ENCODE measurements at places on chromosomes 2 and 18.

DNA sequence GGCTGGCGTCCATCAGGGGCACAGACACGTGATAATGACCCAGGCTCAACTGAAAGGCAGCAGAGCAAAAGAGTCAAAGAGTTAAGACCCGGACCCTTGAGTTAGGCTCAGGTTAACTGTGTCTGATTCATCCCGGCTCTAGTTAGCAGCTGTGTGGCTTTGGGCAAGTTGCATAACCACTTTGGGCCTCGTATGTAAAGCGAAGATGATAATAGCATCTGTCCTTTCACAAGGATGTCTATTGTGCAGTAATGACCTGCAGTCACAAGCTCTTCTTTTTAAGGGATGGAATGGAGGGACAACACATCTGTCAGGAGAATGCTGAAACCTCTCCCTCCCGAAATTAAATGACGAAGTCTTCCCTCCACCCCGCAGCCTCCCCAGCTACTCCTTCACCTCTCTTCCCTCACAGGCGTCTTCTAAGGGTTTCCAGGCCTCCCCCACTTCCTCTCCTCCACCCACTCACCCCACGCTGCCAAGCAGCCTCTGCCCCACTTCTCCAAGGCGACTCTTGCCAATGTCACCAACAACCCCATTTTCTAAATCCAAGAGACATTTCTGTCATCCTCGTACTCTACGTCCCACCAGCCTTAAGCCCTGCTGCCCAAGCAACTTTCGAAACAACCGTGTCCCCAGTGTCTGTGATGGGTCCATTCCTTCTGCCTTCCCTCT, 135.1 kb upstream of the ID2 start:
- DNase-seq, result no peak

GRCh38 chr2:196952936-196953335, 26.4 kb upstream of the PGAP1 start:
- no peak for DNase-seq

DNA sequence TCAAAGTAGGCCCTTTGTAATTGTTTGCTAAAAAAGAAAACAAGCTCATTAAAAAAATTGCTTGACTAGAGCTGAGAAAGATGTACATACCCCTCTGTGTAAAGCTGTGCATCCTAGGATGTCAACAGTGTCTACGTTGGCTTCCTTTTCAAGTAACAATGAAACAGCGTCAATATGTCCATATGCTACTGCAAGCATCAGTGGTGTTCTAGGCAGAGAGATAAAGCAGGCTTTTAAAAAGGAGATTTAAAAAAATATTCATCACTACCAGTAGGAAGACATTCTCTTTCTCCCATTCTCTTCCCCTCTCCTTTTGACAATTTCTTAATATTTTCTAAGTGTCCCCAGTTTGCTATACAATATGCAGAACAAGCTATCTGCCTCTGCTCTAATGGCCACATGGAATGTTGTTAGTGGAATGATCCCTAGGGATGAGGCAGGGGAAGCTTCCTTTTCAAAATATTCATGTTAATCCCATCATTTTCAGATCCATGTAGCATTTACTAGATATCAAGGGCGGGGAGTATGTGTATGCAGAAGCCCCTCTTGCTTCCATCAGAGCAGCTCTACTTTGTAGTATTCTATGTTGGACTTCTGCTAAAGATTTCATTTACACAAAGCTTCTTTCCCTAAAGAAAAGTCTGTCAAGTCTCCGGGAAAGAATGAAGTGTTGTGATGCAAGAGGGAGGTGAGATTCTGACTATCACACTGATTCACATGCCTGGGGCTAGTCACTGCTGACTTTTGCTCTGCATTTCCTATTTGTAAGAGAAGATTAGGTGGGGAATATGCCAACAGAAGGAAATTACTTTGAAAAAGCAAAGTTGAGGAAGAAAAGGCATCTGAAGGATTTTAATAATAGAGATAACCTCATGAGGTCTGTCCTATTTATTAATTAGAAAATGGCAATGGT, 81.5 kb upstream of the PGAP1 start:
- DNase-seq, result no peak

- no peak for DNase-seq
Measured at GRCh38 chr18:48132797-48133655, 202.6 kb upstream of the SMAD2 start.

- no peak for DNase-seq
Measured at GRCh38 chr2:122478117-122478516, 722.7 kb downstream of the TSN start.

- DNase-seq, result no peak
Measured at GRCh38 chr2:230648356-230648755, 64.3 kb upstream of the CAB39 start.

DNA sequence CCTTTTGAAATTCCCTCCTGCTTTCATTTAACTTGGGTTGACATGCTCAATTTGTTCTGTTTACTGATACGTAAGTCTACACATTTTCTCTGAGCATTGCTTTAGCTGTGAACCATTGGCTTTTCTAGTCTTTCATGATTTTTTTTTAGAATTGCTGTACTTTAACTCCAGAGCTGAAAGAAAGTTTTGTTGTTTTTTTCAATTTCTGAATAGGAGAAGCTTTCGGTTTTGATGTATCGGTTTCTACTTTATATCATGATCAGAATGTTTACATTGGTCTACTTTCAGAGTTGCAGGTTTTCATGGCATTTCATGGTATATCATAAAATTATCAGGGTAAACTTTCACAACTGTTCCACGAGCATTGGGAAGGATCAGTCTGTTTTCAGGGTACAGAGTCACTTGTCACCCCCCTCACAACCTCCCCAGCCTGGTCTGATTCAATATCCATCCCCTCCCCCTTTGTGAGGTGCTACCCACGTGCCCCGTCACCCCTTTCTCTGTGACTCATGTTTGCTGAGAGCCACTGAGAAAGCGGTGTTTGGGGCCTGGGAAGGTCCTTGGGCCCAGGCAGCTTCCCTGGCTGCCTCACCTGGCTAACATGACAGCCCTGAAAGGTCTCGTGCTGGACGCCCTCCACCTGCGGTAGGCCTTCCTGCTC, 7.0 kb downstream of the ASTL start:
- no peak for DNase-seq

DNA sequence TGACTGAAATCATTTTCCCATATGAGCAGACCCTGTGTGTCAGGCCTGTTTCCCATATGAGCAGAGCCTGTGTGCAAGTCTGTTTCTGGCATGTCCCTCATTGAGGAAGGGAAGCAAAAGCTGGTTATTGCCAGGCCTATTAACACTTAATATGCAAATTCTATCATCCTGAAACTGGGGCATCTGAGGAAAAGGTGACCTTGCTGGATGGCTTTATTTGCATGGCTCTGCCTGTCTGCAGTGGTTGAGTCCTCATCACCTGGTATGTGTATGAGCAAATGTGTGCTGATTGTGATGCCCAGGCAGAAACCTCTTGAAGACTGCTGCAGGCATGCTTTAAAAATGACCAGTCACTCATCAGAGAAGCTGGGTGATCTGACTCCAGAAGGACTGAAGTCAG, 31.2 kb downstream of the EIF4E2 start:
- DNase-seq, result no peak

- DNase-seq, result no peak
Measured at GRCh38 chr2:38737925-38738324, 13.2 kb downstream of the SRSF7 start.

DNA sequence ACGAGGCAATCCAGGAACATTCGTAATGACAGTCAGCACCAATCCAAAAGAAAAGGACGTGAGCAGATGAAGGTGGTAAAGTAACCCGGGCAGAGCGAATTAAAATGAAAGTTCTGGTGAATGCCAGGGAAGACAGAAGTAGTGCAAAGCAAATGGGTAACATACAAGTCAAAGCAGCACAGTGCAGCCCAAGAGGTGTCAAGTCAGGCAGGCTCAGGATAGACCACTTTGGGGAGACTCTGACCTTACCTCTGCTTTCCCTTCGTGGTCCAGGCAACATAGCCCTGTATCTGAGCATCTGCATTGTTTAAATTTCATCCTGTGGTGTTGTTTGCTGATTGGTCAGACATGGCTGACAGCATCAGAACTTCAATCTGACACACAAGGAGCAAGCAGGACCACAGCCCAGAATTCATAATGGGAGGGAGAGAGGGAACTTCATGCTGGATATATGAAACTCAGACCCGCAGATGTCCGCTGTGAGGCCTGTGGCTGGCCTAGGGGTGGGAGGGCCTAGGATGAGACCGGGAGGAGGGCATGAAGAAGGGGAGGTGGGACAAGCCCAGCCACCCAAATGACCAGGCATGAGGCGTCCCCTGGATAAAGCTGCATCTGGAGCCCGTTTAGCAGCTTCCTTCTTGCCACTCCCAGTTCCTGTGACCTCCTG, 285.7 kb downstream of the TCF4 start:
- DNase-seq, result no peak

DNA sequence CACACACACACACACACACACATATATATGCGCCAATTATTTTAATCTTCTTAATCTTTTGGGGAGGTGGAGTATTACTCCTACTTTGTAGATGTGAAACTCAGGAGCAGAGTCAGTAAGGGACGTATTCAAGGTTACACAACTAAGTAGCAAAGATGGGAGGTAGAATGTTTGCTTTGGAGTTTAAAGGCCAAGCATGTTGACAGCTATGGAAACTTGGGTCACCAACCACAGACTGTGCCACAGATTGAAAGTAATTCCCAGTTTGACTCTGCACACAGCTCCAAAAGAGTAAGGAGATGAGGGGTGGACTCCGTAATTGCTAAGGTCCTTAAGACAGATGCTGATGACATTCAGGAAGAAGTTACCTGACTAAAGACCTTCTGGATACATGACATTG, 124.8 kb upstream of the ITGB6 start:
- DNase-seq, result no peak
